Activated T-helper 2 cell treated with anti-CD3 and anti-CD28 coated beads, Interferon-gamma antibody, Interleukin-2, Interleukin-4, amounts not matched to agents 10 μg/mL and 5 μg/mL and 100 μg/mL, durations not matched to agents 14 hours and 24 hours and 36 hours (primary cell): ENCODE measurements at places on chromosomes 6 and 20.
A peak's percentile ranks its signal among the peaks of the same experiment; 100 is the strongest.

DNA sequence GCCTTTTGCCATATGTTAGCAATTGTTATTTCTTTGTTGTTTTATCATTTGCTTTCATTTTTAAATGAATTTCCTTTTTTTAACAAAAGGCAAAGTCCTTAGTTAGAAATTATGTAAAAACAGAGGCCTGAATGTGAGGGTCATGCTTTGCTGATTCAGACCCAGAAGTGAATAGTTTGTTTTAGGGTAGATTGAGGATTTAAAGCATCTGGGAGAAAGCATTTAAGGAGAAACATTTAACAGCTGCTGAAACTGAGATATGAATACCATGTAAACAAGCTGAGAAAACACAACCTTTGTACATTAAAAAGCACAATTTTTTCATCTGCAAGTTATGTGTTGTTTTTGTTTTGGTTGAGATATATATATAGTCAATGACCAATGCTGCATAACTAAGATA is 8.0 kb downstream of the HTR1B start:
- H3K4me3 ChIP-seq: no peak overlapping the region
- H3K27me3 ChIP-seq: no peaks in the 10 kb centered on the region
- H3K4me1 ChIP-seq: no peaks in the 10 kb centered on the region
- H3K27ac ChIP-seq: no peak overlapping the region
- DNase-seq: no peak

- H3K36me3 ChIP-seq: no peaks in the 10 kb centered on the region
- no peaks in the 10 kb centered on the region for H3K27me3 ChIP-seq
- no peak for DNase-seq
Measured at GRCh38 chr6:27879837-27880236, 32.4 kb downstream of the OR2B2 start.

DNA sequence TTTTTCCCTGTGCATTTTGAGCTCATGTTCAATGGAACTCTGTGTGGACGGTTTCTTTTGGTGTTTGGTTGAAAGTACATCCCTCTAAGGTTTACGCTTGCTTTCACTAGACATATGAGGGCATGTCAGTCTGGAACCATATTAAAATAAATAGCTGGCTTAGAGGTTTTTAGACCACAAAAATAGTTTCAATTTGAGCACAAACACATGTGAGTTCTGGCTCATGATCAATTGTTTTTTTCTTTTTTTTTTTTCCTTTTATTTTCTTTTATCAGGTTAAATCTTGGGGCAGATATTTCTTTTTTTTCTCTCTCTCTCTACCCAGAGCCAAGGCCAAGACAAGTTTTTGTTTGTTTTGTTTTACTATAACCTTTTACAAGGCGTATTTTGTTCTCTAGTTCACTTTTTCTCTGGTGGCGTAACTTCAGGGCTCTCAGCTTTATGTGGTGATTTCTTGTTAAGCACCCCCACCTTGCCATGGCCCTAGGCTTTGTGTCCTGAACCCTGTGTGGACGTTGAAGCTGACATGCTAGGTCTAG is 92.9 kb downstream of the SHLD1 start:
- H3K27ac ChIP-seq: peak overlapping the region; percentile 75
- DNase-seq: no peak
- H3K36me3 ChIP-seq: peaks cover 10% of the 10 kb centered on the region
- H3K4me3 ChIP-seq: peak overlapping the region; percentile 31
- H3K27me3 ChIP-seq: peaks cover 2% of the 10 kb centered on the region

DNA sequence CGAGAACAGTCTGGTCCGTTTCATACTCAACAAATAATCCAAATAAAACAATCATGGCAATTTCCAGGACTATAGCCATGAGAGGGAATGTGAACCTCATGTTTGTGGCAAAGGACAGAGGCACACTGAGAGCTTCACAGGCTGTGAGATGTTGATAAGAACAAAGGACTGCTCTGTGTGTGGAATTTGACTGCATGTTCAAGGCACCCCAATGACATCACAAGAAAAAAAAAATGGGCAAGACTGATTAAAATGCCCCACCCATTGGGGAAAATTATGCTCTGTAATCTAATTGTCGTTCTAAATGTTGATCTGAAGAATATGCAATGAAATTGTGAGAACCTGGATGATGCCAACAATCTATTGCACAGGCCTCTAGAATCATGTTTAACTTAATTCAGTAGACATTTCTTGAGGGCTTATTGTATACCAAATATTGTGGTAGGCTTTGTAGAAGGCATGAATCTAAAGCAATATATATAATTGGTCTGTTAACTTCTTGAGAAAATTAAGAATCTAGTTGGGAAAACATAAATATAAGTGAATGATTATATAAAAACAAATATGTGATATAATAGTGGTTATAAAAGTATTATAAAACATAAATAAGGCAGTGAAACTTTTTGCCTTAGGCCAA is at the start of gene RHAG:
RHAG (minus strand) TSS at position 127 of the 637 bp plus-strand sequence; CDS start at position 100, 27 bp downstream.
- no peaks in the 10 kb centered on the region for H3K36me3 ChIP-seq
- DNase-seq: no peak
- no peak within 1 kb of the TSS for H3K27ac ChIP-seq
- H3K27me3 ChIP-seq: no peaks in the 10 kb centered on the region

DNA sequence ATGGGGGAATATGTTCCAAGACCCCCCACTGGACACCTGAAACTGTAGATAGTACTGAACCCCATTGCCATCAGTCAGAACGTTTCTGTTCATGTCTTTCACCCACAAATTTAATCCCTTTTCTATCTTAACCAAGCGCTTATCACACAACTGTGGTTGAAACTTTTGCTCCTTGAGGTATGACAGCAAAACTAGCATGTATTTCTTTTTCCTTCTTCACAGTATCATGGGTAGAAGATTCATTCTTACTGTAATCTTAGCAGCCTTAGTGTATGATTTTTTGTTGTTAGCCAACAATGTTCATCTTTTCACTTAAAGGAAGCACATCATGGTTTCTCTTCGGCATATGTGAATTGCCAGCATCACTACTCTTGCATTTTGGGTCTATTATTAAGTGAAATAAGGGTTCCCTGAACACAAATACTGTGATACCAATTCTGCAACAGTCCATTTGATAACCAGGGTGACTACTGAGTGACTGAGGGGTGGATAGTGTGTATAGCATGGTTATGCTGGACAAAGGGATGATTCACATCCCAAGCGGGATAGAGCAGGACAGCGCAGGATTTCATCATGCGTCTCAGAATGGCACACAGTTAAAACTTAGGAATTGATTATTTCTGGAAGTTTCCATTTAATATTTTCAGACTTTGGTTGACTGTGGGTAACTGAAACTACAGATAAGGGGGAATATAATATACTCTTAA is 41.8 kb downstream of the KCNS1 start:
- H3K36me3 ChIP-seq: peaks cover 76% of the 10 kb centered on the region
- H3K27me3 ChIP-seq: no peaks in the 10 kb centered on the region
- H3K4me1 ChIP-seq: peaks cover 35% of the 10 kb centered on the region
- peak overlapping the region; percentile 73 for H3K27ac ChIP-seq
- DNase-seq: no peak

- peaks cover 33% of the 10 kb centered on the region for H3K27me3 ChIP-seq
- H3K36me3 ChIP-seq: no peaks in the 10 kb centered on the region
- DNase-seq: no peak
- peaks cover 14% of the 10 kb centered on the region for H3K4me1 ChIP-seq
- H3K4me3 ChIP-seq: no peak overlapping the region
Measured at GRCh38 chr6:70310063-70310694, 7.3 kb upstream of the COL9A1 start.

GRCh38 chr6:40999569-40999968 is 39.5 kb downstream of the UNC5CL start:
- H3K4me1 ChIP-seq: no peaks in the 10 kb centered on the region
- H3K27me3 ChIP-seq: peaks cover 43% of the 10 kb centered on the region
- no peak for DNase-seq
- H3K36me3 ChIP-seq: no peaks in the 10 kb centered on the region

GRCh38 chr6:146847426-146847825 is 248.7 kb downstream of the ADGB start:
- H3K27me3 ChIP-seq: no peaks in the 10 kb centered on the region
- no peak overlapping the region for H3K27ac ChIP-seq

DNA sequence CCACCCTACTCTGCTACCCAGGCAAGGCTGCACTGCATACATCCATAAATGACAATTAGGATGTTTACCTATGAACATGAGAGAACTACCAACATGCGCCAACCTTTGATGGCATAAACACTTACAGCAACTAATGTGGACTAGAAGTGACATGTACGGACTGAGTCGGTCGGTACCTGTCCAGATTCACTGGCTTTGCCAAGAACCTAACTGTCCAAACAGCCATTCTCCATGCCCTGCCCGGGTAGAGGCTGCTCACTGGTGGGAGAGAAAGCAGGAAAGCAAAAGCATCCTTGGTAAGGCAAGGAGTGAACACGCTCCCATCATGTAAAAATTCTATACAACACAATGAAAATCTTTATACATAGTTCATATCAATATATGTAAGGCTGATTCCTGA is 30.0 kb downstream of the SYNDIG1 start:
- H3K4me1 ChIP-seq: no peaks in the 10 kb centered on the region
- no peak overlapping the region for H3K27ac ChIP-seq
- no peaks in the 10 kb centered on the region for H3K27me3 ChIP-seq
- no peak for DNase-seq

GRCh38 chr20:44776980-44777379 is 31.3 kb downstream of the KCNK15 start:
- no peak for DNase-seq

GRCh38 chr6:34324738-34325444 is 67.6 kb downstream of the NUDT3 start:
- H3K27ac ChIP-seq: no peak overlapping the region
- H3K4me1 ChIP-seq: peaks cover 5% of the 10 kb centered on the region
- H3K27me3 ChIP-seq: no peaks in the 10 kb centered on the region
- DNase-seq: no peak
- H3K4me3 ChIP-seq: no peak overlapping the region

DNA sequence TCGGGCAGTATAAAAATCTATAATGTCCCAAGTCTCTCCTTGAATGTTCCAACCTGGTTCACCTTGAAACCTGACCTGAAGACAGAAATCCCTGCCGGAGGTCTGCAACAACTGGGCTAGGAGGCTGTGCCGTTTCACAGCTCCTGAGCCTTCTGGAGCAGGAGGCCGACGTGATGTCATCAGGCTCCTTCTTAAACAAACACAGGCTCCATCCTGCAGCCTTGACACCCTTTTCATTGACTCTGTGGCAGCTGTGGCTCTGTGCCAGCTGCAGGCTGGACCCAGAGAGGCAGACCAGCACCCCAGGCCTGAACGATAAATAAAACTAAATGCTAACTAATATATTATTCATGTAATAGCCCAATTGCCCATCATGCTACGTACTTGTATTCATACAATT is 483.9 kb downstream of the CD83 start:
- peaks cover 2% of the 10 kb centered on the region for H3K4me1 ChIP-seq
- H3K27ac ChIP-seq: no peak overlapping the region
- no peaks in the 10 kb centered on the region for H3K27me3 ChIP-seq
- H3K36me3 ChIP-seq: peaks cover 8% of the 10 kb centered on the region

- no peak overlapping the region for H3K4me3 ChIP-seq
- no peaks in the 10 kb centered on the region for H3K36me3 ChIP-seq
- H3K4me1 ChIP-seq: no peaks in the 10 kb centered on the region
- peaks cover 9% of the 10 kb centered on the region for H3K27me3 ChIP-seq
Measured at GRCh38 chr6:127564761-127565160, 12.2 kb upstream of the C6orf58 start.

DNA sequence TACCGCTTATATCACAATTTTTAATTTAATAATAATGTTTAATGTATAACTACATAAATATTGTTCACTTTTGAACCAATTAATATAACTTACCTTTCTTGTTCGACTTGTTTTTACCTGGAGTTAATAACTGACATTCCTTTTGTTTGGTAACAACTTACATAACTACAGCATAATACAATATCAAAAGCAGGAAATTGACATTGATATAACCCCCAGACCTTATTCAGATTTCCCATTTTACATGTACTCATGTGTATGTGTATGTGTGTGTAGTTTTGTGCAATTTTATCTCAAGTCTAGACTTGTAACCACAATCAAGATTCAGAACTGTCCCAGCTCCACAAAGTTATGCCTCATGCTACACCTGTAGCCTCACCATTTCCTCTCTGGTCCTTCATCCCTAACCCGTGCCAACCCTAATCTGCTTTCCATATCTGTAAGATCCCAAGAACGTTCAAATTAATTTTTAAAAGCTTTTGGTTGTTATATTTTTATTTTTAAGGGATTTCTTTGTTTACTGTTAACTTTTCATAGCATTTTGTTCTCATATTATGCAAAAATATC is 190.6 kb downstream of the MANEA start:
- DNase-seq: no peak
- no peaks in the 10 kb centered on the region for H3K4me1 ChIP-seq
- no peak overlapping the region for H3K27ac ChIP-seq
- H3K27me3 ChIP-seq: no peaks in the 10 kb centered on the region
- no peak overlapping the region for H3K4me3 ChIP-seq

DNA sequence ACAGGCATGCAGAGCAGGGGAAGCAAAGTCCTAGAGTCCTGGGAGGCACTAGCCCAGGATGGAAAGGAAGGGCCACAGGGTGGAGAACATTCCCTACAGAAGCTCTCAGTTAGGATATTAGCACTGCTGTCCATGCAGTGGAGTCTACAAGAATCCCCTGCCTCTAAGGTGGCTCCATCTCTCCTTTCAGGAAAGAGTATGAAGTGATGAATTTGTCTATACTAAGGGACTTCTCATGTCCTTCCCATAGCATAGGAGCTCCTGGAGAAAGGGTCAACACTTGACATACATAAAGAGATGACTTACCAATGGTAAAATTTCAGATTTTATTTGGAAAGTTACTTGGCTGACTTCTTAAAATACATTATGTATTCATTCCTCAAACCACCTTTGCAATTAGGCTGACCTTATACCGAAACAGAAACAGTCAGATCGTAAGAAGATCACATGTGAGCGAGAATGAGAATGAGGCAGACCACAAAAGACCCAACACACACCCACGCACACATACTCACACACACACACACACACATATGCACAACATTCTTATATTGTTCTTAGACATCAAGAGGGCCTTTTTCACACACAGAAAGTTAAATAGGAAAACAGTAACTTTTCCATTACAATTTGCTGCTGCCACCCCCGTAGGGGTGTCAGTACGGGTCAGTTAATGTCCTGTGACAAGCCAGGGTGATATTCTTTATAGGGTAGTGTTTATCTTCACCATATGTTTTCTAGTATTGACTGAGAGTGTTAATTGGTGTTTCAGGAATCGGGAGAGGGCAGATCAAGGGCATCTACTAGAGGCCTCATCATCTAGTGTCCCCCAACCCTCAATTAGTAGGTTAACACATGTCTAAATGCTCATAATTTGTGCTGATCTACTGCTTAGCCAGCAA is 159.4 kb downstream of the FAXC start:
- no peak overlapping the region for H3K27ac ChIP-seq
- H3K36me3 ChIP-seq: no peaks in the 10 kb centered on the region

- H3K4me3 ChIP-seq: no peak overlapping the region
- peaks cover 3% of the 10 kb centered on the region for H3K4me1 ChIP-seq
- peaks cover 2% of the 10 kb centered on the region for H3K27me3 ChIP-seq
- H3K36me3 ChIP-seq: peaks cover 15% of the 10 kb centered on the region
- H3K27ac ChIP-seq: no peak overlapping the region
Measured at GRCh38 chr6:111880181-111880888, 7.1 kb upstream of the FYN start.

- peaks cover 7% of the 10 kb centered on the region for H3K27me3 ChIP-seq
- H3K4me3 ChIP-seq: no peak overlapping the region
- no peak for DNase-seq
- H3K27ac ChIP-seq: no peak overlapping the region
- H3K36me3 ChIP-seq: no peaks in the 10 kb centered on the region
Measured at GRCh38 chr6:2434912-2435311, 189.5 kb upstream of the GMDS start.

GRCh38 chr20:49661560-49662329 is 51.9 kb downstream of the B4GALT5 start:
- H3K27me3 ChIP-seq: no peaks in the 10 kb centered on the region
- H3K4me3 ChIP-seq: no peak overlapping the region
- H3K4me1 ChIP-seq: peaks cover 52% of the 10 kb centered on the region
- no peak overlapping the region for H3K27ac ChIP-seq
- H3K36me3 ChIP-seq: peaks cover 12% of the 10 kb centered on the region
